ENCODE measurements at places on chromosomes 2 and 18. TPM values are rescaled to one million over a fixed set of nuclear protein-coding genes. Genes with fewer than 3 reads are reported as not detected.

GRCh38 chr18:63040788-63041410 is 278.7 kb downstream of the BCL2 start:
- H3K27ac ChIP-seq, result no peak overlapping the region
- no peaks in the 10 kb centered on the region for H3K4me1 ChIP-seq
- H3K27me3 ChIP-seq, result no peaks in the 10 kb centered on the region
- H3K36me3 ChIP-seq, result no peaks in the 10 kb centered on the region
- no peak for DNase-seq
- no peak overlapping the region for H3K4me3 ChIP-seq

DNA sequence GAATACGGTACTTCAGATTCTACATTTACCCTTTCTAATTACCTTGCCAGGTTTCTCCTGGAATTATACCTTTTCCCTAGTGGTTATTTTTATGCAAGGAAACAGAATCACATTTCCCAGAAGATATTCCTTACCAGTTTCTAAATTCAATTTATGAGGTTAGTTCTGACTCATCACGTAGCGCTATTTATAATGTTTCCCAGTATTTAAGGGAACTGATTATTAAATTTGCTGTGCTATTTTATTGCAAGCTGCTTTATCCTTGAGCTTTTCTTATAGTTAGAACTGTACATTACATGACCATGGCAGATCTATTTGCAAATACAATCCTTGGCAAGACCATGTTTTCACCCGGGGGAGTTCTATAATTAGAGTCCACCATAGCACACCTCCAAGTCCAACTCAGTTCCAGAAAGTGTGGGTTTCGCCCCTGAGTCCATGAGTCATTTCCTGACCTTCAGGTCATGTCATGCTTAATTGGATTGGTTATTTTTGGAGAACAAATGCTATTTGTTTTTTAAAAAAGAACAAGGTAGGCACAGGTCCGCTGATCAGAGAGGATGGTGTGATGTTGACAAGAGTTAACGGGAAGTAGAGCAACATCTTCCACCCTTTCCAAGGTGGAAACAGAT is 126.6 kb downstream of the ZNF532 start:
- H3K4me1 ChIP-seq, result no peaks in the 10 kb centered on the region
- H3K36me3 ChIP-seq, result no peaks in the 10 kb centered on the region
- no peaks in the 10 kb centered on the region for H3K27me3 ChIP-seq
- DNase-seq, result no peak

GRCh38 chr2:203858176-203858575 is 9.4 kb upstream of the CTLA4 start:
- H3K4me1 ChIP-seq, result peaks cover 3% of the 10 kb centered on the region
- H3K36me3 ChIP-seq, result no peaks in the 10 kb centered on the region
- DNase-seq, result no peak
- no peak overlapping the region for H3K27ac ChIP-seq
- no peaks in the 10 kb centered on the region for H3K27me3 ChIP-seq
- no peak overlapping the region for H3K4me3 ChIP-seq

DNA sequence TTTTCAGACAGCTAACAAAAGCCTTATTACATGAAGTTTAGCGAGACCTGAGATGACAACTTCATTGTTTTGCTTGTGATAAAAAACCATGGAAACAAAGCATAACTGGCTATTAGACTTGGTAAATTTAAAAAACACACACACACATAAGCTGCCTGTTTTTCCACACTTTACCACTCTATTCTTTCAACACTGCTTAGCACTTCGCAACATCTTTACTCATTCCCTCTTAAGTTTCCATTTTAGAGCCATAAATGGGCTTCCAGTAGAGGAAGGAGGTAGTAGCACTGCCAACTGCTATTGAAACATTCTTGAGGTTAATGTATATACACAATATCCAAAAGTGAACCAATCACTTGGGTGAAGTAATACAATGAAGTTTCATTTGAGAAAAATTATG is 54.1 kb downstream of the BAZ2B start:
- no peak for DNase-seq
- no peak overlapping the region for H3K4me3 ChIP-seq
- no peaks in the 10 kb centered on the region for H3K36me3 ChIP-seq
- H3K27me3 ChIP-seq, result no peaks in the 10 kb centered on the region
- no peak overlapping the region for H3K27ac ChIP-seq

GRCh38 chr2:120607506-120607905 is 128.2 kb upstream of the GLI2 start:
- H3K4me1 ChIP-seq, result no peaks in the 10 kb centered on the region
- no peak overlapping the region for H3K27ac ChIP-seq
- DNase-seq, result no peak
- H3K27me3 ChIP-seq, result no peaks in the 10 kb centered on the region
- H3K4me3 ChIP-seq, result no peak overlapping the region

DNA sequence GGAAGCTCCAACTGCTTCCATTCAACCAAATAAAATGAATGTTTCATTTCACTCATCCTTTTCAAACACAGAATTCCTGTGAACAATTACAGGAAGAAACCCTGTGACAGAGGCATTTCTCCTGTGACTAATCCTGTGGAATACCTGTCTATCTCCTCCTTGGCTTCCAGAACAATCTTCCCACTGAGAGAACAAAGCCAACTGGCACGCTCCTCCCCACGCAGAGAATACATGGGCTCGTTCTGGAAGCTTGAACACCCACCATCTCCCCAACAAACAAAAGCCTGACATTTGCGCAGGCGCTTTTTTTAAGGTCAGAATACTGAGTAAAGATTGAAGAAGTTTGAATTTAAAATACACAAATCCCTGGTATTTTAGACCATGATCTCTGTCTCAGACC is 104.7 kb upstream of the SLC66A3 start:
- H3K27ac ChIP-seq, result no peak overlapping the region
- H3K36me3 ChIP-seq, result no peaks in the 10 kb centered on the region
- no peak for DNase-seq
- H3K27me3 ChIP-seq, result no peaks in the 10 kb centered on the region
- no peak overlapping the region for H3K4me3 ChIP-seq
- H3K4me1 ChIP-seq, result no peaks in the 10 kb centered on the region

DNA sequence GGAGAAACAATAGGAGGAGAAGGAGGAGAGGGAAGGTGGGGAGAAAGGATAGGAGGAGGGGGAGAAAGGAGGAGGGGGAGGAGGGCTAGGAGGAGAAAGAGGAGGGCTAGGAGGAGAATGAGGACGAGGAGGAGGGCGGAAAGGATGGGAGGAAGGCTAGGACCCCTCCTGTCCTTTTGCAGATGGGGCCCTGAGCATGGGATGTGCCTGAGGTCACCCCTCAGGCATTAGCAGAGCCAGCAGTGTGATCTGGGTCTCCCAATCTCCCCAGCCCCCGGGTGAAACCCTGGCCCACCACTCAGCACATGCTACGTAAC is 601 bp upstream of the ANO7 start:
- H3K36me3 ChIP-seq, result no peaks in the 10 kb centered on the region
- no peak for DNase-seq
- H3K27ac ChIP-seq, result no peak overlapping the region

DNA sequence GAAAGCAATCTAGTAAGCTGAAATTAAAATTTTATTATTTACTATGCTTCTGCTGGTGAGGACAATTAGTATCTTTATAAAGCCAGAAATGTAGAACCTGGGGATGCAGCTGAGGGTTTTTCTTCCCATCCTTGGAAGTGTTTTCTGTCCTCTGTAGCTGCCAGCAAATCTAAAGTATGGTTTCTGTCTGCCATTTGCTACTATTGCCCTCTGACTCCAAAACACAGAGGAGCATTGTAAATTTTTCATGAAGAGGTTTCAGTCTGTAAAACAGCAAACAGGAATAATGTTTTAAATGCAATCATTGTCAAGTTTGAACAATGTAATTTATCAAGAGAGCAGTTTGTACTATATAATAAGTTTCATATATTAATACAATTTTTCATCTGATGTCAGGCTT is 258.8 kb downstream of the ZNF407 start:
- H3K4me3 ChIP-seq, result no peak overlapping the region
- no peak overlapping the region for H3K27ac ChIP-seq
- H3K4me1 ChIP-seq, result peaks cover 25% of the 10 kb centered on the region
- no peak for DNase-seq
- no peaks in the 10 kb centered on the region for H3K27me3 ChIP-seq

DNA sequence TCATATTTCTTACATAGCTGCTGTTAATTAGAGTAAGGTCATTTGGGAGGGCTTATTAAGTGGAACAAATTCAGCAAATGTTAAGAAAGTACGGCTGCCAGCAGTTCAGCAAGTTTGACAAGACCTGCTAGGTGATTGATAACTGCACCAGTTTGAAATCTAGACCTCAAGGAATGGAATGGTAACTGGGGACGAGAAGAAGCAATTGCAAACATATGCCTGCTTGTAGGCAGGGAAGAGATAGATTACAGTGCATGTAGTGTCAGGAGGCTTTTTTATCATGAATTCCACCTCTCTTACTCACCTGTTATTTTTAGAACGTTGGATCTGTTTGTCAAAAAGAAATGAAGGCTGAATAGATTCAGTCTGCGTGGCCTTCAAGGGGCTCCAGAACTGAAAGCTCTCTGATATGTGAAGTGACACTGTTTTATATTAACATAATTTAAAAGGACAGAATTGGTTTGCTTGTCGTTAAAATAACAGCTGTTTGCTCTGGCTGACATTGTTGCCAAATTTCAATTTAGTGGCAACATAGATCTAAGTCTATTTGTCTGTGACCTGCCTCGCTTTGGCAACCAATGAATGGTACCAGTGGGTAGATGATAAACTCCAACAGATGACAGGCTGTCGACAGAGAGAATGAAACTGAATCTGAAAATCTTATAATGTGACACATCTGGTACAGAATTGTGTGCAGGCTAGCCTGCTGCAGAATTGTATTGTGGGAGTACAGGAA is 199.3 kb downstream of the ZNF407 start:
- peak overlapping the region; percentile 13 for H3K4me3 ChIP-seq
- peak overlapping the region; percentile 63 for H3K27ac ChIP-seq
- H3K4me1 ChIP-seq, result peaks cover 22% of the 10 kb centered on the region
- no peaks in the 10 kb centered on the region for H3K36me3 ChIP-seq

- H3K4me3 ChIP-seq, result no peak overlapping the region
- H3K4me1 ChIP-seq, result no peaks in the 10 kb centered on the region
- no peaks in the 10 kb centered on the region for H3K27me3 ChIP-seq
- no peak overlapping the region for H3K27ac ChIP-seq
- no peak for DNase-seq
These were observed 760.0 kb downstream of the EPHA4 start for GRCh38 chr2:220811952-220812570.

DNA sequence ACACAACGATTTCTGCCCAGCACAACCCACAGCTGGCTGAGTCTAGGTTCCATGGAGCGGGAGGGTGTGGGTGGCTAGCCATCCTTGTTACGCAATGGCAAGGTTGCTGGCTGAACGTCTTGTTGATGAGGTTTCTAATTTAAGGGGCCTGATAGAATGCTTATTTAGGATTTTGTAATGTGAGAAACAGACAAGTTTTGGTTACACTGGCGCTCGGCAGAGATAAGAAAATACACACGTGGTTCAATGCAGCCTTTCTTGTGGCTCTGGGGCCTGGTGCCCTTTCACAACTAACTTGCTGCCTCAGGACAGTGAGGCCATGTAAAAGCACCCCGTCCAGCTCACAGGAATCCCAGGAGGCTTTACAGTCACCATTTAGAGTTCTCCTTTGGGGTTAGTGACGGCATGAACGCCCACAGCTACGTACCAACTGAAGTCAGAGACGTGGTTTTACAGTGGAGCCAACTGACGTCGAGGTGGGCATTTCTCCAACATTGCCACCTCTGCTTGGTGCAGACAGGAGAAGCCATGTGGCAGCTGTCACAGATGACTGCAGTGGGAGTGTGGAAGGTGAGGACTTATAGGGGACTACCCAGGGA is 29.7 kb upstream of the PIEZO2 start:
- no peak overlapping the region for H3K27ac ChIP-seq
- H3K36me3 ChIP-seq, result no peaks in the 10 kb centered on the region
- peaks cover 17% of the 10 kb centered on the region for H3K4me1 ChIP-seq
- no peak overlapping the region for H3K4me3 ChIP-seq

Gene EVX2
- 1.9 TPM for total RNA-seq

DNA sequence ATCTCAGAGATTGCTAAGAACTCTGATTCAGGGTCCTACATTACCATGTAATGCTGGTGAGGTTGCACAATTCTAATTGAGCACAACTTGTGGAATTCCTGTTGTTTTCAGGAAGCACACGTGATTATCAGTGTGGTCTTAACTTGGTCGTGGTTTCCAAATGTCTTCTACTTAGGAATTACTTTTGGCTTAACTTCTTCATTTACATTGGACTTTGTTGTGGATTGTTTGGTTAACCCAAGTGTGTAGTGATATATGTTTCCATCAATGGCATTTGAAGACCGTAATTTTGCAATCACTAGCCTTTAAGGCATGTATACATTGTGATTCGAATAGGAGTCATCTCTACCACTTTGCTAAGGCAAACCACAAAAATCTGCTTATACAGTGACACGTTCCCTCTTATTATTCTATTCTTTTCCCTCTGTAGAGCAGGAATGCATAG is 373.3 kb downstream of the IRS1 start:
- no peaks in the 10 kb centered on the region for H3K36me3 ChIP-seq
- no peak for DNase-seq
- no peaks in the 10 kb centered on the region for H3K27me3 ChIP-seq
- H3K4me3 ChIP-seq, result no peak overlapping the region
- H3K27ac ChIP-seq, result no peak overlapping the region

- H3K27me3 ChIP-seq, result no peaks in the 10 kb centered on the region
- H3K36me3 ChIP-seq, result no peaks in the 10 kb centered on the region
- no peak overlapping the region for H3K4me3 ChIP-seq
- no peak for DNase-seq
- no peak overlapping the region for H3K27ac ChIP-seq
These were observed 4.9 kb upstream of the PHLPP1 start for GRCh38 chr18:62710417-62710816.

Data from sigmoid colon (tissue), 7 donors.